ENCODE measurements at places on chromosomes 12 and 14. TPM values are rescaled to one million over a fixed set of nuclear protein-coding genes. Genes with fewer than 3 reads are reported as not detected.

KCNH3 gene
- 0.27 TPM for total RNA-seq

UTP20 gene
- total RNA-seq: 24.9 TPM

PROX2 gene
- total RNA-seq: not detected

DNA sequence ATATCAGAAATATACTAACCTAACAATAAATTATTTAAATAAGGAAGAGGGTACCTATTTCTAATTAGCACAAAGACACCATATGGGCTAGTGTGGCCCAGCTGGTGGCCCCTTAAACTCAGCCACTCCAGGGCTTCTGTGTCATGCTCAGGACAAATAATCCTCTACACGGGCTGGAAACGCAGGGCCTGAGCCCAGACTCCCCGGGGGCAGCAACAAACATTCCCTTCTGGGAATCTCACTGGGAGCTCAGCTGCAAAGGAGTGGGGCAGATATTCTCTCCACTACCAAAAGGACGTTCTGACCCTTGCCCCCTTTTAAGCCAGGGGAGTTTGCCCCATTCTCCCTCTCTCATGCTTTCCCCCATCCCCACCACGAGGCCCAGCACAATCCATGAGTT is 43.7 kb upstream of the ELK3 start:
- no peak for DNase-seq

- no peak for DNase-seq
Observed at GRCh38 chr12:106276032-106276740, 26.3 kb upstream of the TCP11L2 start.

GRCh38 chr12:40752011-40752410 is 59.8 kb downstream of the CNTN1 start:
- DNase-seq: no peak

GRCh38 chr14:24274101-24274543 is 2.7 kb upstream of the RABGGTA start:
- no peak for DNase-seq

GRCh38 chr12:114955414-114956014 is 271.5 kb upstream of the TBX3 start:
- no peak for DNase-seq

DNA sequence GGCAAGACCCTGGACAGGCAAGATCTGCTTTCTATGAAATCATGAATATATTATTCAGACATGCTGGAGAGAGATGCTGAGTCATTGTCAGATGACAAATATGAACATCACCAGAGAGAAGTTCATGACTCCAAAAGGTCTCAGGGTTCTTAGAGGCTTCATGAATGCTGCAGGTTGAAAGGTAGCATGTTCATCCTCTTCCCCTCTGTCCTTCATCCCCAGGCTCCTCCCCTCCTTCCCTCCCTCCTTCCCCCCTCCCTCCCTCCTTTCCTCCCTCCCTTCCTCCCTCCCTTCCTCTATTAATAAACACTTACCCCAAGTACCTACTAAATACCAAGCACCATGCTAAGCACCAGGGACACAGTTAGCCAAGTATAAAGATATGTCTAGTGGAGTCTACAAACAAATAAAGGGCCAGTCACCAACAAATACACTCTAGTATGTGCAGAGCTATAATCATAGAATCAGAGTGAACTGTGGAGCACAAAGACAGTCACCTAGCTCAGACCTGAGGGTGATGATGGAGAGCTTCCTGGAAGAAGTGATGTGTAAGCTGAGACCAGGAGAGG is 46.2 kb downstream of the RPH3A start:
- no peak for DNase-seq

All from Caco-2 (cell line).